Left ventricle myocardium superior (tissue), 1 donor: ENCODE measurements at places on chromosomes 6 and 20.

DNA sequence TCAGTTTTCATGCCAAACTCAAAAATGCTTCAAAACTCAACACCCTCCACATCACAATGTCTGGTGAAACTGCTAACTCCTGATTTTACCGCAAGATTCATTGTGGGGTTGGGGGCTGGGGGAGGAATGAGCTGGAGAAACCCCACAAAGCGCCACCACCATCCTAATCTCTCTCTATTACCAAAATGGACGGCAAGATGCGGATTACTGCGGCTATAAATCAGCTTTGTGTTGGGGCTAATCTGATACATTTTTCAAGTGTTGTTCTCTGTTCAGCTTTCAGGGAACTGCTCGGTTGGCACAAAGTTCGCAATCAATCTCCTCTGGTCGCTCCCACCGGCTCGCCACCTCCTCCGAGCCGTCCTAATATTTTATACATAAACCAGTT is 83.7 kb downstream of the TMEM242 start:
- no peak for DNase-seq

DNA sequence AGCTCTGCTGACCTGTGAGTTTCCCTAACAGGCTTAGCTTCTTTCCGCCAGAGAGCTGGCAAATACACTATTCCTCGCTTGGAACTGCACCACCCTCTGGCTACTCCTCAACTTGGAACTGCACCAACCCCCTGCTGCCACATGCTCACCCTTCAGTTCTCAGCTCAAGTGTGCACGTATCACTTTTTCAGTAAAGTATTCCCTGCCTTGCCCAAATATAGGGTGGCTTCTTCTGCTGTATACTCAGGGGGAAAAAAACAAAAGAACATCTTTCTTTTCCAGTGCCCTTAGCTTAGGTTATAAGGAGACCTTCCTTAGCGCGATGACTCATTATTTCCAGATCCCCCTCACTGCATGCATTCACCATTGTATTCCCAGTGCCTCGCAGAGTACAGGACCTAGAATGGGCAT is 21.2 kb downstream of the GNAS-AS1 start:
- DNase-seq, result peak; percentile 62

- DNase-seq, result no peak
Observed at GRCh38 chr6:1325461-1326309, 13.8 kb downstream of the FOXQ1 start.

DNA sequence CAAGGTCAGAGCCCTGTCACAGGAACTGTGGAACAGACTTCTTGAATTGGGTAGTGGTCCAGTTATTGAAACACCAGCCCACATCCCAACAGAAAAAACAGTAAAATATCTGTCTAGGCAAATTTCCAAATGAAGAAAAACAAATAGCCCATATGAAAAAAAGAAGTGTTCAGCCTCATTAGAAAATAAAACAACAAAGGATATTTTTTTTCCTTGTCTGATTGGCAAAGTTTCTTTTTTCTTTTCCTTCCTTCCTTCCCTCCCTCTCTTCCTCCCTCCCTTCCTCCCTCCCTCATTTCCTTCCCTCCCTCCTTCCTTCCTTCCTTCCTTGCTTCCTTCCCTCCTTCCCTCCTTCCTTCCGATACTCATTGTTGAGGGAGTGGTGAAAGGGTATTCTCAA is 20.6 kb upstream of the RIMS4 start:
- no peak for DNase-seq

DNA sequence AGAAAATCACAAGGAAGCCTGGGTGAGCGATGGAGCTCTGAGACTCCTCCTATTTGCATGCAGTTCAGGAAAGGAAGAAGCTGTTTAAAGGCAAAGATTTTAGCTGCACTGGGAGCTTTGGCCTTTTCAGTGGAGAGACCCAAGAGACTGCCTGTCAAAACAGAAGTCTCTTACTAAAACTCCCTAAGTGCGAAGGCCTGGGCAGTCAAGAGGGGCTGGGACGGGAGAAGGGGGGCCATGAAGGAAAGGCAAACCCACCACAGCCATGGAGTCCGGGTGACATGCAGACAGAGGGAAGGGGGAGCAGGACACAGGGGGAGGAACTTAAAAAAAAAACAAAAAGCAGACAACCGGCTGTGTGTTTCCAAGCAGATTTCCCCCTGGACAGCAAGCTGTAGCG is 537.6 kb upstream of the NOX3 start:
- DNase-seq, result no peak

DNA sequence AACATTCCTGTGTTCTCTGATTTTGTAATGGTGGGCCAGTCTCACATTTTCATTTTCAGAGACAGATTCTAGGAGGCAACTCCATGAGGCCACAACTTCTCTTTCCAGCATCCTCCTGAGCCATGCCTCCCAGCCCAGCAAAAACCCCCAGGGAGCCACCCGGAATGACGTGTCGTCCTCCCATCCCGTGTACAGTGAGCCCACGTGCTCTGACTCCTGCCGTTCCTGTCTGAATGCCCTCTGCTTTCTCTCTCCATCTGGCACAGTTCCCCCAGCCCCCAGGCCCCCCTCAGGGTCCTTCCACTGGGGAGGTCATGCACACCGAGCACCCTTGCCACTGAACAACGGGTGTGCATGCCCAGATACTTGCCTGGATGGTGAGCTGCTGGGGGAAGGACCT is 38.0 kb downstream of the C20orf203 start:
- no peak for DNase-seq

GRCh38 chr6:130831607-130832006 is 4.4 kb downstream of the SMLR1 start:
- no peak for DNase-seq

- no peak for DNase-seq
Observed at GRCh38 chr6:100877851-100878250, 3.3 kb downstream of the ASCC3 start.

GRCh38 chr6:100115407-100116101 is 121.5 kb upstream of the MCHR2 start:
- DNase-seq, result no peak

DNA sequence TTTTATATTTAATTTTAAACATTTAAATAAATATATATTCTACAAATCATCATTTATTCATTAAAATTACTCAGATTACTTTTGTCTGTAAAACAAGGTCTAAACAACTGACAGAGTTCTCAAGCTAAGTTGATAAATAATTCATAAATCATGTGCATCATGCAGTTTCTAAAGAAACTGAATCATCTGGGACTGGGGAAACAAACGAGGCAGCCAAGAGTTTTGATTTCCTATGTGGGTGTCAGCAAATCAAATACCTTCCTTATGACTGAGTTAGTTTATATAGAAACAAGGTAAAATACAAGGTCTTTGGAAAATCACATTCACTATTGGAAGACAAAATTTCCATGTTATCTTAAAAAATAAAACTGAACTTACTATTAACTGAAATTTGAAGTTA is 149.9 kb upstream of the BEND6 start:
- DNase-seq, result no peak

GRCh38 chr6:322259-322930 is 30.1 kb downstream of the DUSP22 start:
- DNase-seq, result no peak

DNA sequence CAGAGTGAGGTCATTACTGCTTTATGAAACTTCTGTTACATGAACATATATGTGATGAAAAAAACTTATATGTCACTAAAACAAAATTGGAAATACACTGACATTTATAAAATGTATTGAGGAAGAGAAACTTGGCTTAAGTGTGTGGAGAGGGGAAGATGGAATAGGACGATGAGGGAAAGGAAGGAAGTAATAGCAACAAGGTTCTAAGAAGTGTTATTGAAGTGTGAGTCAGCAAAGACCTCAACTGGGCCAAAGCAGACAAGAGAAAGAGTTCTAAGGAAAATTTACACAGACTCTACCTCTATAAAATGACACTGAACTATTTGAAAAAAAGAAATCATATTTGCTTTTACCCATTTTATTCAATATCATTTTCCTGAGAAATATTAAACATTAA is 38.3 kb downstream of the SNX3 start:
- no peak for DNase-seq

DNA sequence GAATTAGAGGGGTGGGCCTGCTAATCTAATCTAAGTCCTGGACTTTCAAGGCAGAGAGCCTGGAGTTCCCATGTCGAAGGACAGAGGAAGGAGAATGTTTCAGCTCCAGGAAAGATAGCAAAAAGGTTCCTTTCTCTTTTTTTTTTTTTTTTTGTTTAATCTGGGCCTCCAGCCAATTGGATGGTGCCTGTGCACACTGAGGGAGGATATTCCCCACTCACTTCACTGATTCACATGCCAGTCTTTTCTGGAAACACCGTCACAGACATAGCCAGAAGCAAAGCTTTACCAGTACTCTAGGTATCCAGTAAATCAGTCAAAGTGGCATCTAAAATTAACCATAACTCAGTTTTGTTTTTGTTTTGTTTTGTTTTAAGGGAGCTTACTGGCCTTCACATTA is 721.1 kb downstream of the TENT5A start:
- no peak for DNase-seq

DNA sequence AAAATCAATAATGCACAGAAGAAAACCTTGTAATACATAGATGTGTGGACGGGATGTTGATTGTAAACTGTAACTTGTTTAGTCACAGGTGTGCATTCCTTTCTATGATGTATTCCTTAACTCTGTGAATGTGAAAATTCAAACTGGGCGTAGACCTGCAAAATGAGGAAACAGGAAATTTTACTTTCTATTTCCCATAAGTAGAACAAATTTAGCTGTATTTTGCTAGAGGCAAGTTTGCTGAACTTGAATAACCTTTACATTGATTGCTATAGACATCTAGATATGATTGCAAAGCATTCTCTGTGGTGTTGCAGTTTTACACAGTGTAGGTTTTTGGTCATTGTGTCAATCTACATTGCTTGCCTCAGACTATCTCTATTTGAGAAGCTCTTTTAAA is 368.4 kb upstream of the MAN1A1 start:
- no peak for DNase-seq

DNA sequence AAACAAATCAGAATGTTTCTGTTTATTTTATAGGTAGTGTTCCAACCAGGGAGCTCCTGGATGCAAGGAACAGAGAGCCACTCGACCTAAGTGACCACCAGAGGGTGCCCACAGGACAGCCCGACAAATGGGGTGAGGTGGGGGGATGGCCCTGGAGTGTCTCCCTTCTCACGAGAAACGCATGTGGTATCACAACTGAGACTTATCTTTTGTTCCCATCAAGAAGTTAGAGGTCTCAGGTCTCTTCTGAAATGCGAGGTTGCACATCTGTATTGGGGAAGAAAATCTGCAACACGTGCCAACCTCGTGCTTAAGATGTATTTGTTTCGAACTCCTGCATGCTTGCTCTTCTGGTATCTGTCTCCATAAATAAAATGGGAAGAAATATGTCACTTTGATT is 104.0 kb downstream of the ISM1 start:
- DNase-seq, result no peak

GRCh38 chr6:153357391-153357790 is 226.3 kb upstream of the RGS17 start:
- no peak for DNase-seq

- DNase-seq, result peak; percentile 85
Observed at GRCh38 chr20:50588034-50588736, 78.0 kb downstream of the PTPN1 start.

DNA sequence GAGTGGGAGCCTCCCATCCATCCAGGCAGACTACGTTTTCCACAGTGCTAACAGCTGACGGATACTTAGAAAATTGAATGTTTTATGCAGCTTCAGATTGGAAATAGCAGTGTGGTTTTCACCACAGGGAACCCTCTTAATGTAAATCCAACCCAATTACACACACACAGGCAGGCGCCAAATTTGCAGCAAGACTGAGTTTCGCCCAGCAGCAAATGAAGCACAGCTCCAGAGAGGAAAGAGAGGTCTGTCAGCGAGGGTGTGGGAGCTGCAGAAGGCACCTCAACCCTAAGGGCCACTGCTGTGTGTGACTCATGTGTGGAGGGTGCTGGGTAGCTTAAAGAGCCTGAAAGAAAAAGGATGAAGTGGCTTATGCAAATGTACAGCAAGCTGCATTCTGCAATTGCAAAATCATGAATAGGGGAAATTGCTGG is 365.7 kb downstream of the MAFB start:
- no peak for DNase-seq

- peak; percentile 69 for DNase-seq
Observed at GRCh38 chr6:166025149-166025898, 142.3 kb downstream of the TBXT start.

- DNase-seq, result no peak
Observed at GRCh38 chr6:31091680-31092079, 20.7 kb downstream of the C6orf15 start.

- no peak for DNase-seq
Observed at GRCh38 chr6:157762636-157763035, 60.4 kb upstream of the SNX9 start.

DNA sequence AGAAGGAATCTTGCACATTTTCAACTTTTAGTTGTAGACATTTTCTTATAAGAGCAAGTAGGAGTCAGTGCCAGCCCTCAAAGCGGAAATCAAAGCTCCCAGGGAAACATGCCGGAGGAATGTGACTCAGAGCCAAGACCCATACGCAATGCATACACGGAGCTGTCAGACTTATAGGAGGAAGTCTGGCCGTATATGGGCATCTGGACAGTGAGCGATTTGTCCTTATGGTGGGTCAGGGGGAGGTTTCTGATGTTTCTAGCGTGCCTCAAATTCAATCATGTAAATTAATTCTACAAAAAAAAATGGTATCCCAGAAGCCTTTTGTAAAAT is 3.6 kb upstream of the CCN2 start:
- peak; percentile 26 for DNase-seq

DNA sequence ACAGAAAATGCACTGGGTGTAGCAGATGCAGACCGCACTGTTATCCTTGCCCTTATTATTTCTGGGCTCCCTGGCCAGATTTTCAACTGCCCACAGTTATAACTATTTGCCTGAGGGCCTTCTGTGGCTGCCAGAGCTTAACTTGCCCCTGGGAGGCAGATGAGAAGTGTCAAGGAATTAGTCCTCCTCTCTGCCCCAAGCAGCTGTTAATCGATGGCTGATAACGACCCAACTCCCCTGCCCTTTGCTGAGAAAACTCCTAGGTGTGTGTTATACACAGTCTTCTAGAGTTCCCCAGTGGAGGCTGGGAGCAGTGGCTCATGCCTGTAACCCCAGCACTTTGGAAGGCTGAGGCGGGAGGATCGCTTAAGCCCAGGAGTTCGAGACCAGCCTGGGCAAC is 44.4 kb upstream of the SHLD1 start:
- no peak for DNase-seq

- peak; percentile 92 for DNase-seq
Observed at GRCh38 chr20:57388953-57389694, 2.1 kb upstream of the RBM38 start.
